Activated naive CD4-positive, alpha-beta T cell treated with Interleukin-2 at 50 U/mL for 16 hours (primary cell): ENCODE measurements at places on chromosomes 3 and 15.

GRCh38 chr3:42101481-42101880, 10.3 kb downstream of the TRAK1 start:
- DNase-seq = no peak

DNA sequence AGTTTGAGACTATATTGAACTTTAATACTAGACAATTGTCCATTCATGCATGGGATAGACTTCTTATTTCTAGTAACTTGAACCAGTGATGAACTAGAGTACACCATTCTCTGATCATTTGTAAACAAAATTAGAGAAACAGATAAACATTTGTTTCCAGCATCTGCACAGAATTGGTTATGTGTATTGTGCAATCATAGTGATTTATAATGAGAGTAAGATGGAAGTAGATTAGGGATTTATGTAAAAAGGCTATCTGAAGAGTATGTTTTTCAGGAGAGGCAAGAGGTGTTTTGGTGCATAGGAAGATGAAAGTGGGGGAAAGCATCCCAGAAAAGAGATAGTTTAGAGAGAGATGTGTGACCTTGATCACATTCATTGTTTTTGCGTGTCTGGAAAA, 695.0 kb downstream of the SQOR start:
- DNase-seq = no peak

DNA sequence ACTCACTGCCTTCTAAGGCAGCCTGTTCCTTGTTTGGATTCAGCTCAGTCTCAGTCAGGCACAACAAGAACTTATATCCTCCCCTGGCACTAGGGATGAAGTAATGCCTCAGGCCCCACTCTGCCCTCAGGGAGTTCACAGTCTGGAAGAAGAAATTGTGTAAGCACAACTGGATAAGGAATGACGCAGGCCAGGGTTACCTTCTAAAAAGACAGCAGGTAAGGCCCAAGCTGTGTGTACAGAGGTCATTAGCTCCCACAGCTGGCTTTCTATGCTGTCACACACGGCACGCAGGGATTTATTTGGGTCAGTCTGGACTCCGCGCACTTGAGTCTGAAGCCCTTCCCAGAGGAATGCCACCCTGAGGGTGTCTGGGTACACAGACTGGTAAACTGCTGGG, 82.9 kb downstream of the IQSEC1 start:
- no peak for DNase-seq

DNA sequence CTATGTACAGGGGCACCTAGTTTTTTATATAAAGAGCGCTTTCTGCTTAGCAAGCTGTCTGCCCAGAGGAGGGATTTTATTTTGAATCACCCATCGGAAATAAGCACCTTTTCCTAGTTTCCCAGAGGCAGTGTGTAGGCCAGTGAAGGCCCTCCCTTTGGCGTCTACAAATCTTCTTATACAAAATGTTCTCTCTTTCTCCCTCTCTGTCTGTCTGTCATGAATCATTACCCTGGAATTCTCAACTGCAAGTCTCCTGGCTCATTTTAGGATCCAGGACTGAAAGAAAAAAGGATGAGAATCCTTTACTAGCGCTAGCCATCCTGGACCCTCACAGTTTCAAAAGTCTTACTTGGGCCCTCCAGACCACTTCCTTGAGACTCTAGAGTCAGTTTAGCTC, 728.1 kb downstream of the OTOL1 start:
- DNase-seq = no peak

GRCh38 chr3:67790043-67790442, 135.6 kb upstream of the SUCLG2 start:
- peak; percentile 55 for DNase-seq

GRCh38 chr3:112346491-112347122, 13.7 kb downstream of the CD200 start:
- DNase-seq = no peak

GRCh38 chr3:142278451-142278850, 53.1 kb upstream of the GK5 start:
- DNase-seq = no peak

GRCh38 chr15:47917881-47918280, 200.6 kb downstream of the SEMA6D start:
- DNase-seq = no peak

DNA sequence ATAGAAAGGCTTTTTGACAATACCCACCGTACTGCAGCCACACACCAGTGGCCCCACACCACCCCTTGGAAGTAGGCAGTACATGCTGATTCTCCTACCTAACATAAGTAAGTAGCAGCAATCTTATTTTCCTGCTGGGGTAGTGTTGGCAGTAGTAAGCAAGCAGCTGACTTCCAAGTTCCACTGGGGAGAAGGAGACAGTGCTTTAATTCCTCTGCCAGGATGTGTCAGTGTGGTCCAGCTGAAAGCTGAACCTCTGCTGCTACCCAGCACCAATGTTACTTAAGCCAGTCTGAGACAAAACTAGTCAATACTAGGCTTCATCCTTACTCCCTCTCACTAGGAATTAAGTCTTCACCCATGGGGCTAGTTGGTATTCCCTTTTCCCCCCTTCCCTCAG, 74.7 kb downstream of the DZIP3 start:
- no peak for DNase-seq

GRCh38 chr15:31049682-31050615, 51.6 kb downstream of the TRPM1 start:
- no peak for DNase-seq

DNA sequence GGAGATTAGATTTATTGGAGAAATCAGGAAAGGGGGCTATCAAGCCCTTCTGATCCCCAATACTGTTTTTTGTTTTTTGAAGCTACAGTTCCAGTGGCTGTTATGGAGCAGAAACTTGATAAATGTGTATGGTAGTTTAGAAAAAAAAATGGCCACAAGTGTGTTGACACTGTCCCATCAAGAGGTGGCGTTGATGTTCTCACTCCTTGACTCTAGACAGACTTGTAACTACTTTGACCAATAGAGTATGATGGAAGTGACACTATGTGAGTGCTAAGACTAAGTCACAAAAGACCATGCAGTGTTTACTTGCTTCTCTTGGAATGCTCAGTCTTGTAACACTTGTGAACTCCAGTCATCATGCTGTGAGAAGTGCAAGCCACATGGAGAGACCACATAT, 356.7 kb downstream of the PDCD6IP start:
- DNase-seq = no peak

- no peak for DNase-seq
Observed at GRCh38 chr15:66018488-66018797, 149.2 kb downstream of the RAB11A start.

DNA sequence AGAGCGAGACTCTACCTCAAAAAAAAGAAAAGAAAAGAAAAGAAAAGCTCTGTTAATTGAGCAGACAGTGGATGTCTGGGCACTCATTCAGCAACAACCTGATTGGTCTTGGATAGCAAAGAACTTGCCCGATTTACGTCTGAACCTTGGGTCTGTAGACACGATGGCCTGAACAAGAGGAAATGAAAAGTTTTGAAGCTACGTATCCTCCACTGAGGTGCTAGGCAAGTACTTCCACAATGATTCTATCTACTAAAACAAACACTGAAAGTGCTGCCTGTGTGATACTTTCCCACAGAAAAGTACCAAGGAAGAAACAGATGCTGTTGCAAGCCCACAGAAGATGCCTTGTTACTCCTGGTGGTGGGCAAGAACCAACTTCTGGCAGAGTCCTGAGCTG, 21.8 kb upstream of the MUSTN1 start:
- no peak for DNase-seq

- DNase-seq = no peak
Observed at GRCh38 chr3:61414456-61414855, 146.9 kb upstream of the PTPRG start.

DNA sequence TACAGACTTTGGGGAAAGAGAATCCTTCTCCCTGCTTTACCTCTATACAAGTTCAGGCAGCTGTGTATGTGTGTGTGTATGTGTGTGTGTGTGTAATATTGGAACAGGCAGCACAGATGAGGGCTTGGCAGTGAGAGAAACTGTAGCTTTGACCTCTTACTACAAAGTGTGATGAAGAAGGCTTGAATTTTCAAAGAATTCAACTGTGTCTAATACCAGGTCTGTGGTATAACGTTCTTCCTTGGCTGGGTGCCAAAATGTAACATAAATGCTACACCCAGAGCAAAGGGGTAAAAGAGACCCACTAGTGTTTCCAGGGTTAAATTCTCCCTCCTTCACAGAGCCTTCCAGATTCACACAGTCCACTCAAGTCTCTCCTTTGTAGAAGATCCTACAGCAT, 51.1 kb downstream of the CHST2 start:
- no peak for DNase-seq

DNA sequence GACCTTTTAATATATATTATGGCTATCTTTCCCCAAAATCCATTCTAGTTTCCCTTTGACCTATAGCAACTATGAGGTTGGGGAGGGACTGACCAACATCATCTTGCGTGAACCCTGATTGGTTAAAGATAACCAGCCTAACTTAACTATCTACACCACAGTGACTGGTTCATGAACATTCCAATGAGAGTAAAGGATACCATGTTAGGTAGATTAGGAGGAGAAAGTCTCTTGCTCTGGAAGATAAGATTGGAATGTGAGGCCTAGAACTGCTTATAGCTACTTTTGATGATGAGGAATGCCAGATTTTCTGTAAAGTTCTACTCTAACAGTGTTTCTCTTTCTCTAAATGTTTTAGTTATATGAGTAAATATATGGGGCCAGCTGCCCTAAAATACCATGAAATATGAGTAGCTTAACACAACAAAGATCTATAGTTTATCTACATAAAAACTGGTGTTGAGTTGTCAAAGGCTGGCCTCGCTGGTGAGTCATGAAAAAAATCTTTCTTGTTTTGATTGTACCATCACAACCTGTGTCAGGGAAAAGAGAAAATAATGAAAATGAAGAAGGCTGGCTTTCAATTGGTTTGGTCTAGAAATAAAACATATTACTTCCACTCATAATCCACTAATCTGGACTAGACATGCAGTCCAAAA, 481.4 kb downstream of the NSUN3 start:
- no peak for DNase-seq

GRCh38 chr3:69499899-69500421, 114.1 kb upstream of the FRMD4B start:
- no peak for DNase-seq

DNA sequence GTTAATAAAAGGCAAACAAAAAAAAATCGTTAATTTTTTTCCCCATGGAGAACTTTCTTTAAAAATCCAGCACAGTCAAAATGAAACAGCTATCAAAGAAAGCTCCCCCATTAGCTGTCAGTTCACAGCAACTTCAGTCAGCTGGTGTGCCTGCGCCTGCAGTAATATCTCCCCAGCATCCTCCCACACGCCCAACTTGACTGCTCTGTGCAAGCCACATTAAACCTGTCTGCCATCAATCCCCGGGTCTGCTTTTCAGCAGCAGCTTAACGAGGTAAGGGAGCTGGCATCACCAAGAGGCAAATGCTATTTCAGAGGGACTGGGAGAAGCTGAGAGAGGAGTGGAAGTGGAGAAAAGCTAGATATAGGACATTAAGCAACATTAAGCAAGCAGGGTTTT, 337.5 kb downstream of the GAP43 start:
- DNase-seq = no peak

GRCh38 chr3:187212705-187213104, 15.4 kb downstream of the RTP1 start:
- DNase-seq = no peak

GRCh38 chr15:63948971-63949370, 97.3 kb downstream of the DAPK2 start:
- no peak for DNase-seq

DNA sequence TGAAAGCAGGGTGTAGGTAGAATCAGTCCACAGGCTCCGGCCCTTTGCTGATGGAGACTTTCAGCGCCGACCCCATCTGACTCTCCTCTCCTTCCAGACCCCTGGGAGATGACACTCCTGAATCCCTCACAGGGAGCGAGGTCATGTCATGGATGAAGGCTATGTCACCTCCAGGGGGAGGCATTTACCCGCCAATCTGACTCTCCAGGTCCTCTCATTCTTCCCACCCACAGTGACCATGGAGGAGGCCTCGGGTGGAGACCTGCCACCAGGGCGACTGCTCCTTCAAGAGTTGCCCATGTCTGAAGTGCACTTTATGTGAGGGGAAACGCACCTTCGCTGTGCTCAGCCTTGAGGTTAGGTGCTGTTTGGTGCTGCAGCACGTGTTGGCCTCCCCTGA, 112.7 kb downstream of the KLF13 start:
- DNase-seq = no peak
